NCI-H69 (cell line): ENCODE measurements at places on chromosomes 7 and 10.

DNA sequence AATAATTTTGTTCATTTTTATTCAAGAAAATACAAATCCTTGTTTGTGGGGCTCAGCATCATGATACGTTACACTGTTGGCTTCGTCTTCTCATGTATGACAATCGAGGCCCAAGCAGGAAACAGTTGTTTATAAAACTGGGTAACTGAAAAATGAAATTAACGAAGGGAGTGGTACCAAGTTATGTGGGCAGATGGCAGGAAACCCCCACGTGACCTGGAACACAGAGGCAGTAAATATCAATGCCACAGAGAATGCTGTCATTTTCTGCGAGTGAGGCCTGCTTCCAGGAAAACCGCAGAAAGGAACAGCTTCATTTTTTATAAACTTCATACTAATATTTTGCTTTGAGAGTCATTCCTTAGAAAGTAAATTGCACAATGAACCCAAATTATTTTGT lies 201.0 kb upstream of the ADARB2 start:
- DNase-seq: no peak

DNA sequence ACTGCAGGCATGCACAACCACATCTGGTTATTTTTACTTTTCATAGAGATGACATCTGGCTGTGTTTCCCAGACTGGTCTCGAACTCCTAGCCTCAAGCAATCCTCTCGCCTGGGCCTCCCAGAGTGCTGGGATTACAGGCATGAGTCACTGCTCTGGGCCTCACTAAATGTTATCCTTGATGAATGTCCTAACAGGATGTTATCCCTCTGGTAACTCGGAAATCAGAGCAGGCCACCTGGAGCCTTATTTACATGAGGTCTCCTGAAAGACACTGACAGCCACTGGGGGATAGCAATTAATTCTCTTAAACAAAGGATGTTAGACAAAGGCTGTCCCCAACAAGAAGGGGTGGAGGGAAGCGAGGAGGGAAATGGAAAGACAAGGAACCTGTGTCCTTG lies 4.5 kb upstream of the ZNF438 start:
- peak; percentile 1 for DNase-seq

GRCh38 chr7:101558742-101559325 lies 70.3 kb downstream of the MYL10 start:
- no peak for DNase-seq

- DNase-seq: no peak
These were observed 255.2 kb downstream of the ABCA13 start for GRCh38 chr7:48426331-48426965.

GRCh38 chr7:95141755-95142154 lies 182.6 kb downstream of the PON1 start:
- no peak for DNase-seq

GRCh38 chr10:105352827-105353226 lies 711.7 kb downstream of the SORCS3 start:
- no peak for DNase-seq

DNA sequence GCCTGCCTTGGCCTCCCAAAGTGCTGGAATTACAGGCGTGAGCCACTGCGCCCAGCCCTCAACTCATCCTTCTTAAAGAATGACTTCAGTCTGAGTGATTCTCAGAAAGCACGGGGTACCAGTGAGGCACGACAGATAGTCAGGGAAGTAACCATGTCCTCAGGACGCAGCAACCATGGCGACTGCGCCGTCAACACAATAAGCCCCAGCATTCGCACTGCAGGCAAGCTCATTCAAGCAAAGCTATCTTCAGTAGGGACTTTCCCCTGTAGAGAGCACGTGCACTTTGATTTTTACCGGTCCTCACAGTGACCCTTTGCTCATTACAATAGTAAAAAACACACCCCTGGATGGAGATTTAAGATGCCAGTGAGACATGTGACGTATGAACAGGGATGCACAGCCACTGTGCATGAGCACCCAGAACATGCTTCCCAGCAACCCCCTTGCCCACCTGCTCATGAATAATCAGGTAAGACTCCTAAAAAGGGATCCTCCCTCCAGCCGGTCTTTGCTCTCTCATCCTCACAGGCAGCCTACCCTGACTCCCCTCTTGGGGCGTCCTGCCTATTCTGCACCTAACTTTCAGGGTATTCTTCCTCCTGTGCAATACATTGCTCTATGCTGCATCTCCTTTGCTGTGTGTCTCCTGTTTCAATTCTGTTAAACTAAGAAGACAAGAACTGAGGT lies 9.1 kb downstream of the WDR86 start:
- DNase-seq: peak; percentile 36

DNA sequence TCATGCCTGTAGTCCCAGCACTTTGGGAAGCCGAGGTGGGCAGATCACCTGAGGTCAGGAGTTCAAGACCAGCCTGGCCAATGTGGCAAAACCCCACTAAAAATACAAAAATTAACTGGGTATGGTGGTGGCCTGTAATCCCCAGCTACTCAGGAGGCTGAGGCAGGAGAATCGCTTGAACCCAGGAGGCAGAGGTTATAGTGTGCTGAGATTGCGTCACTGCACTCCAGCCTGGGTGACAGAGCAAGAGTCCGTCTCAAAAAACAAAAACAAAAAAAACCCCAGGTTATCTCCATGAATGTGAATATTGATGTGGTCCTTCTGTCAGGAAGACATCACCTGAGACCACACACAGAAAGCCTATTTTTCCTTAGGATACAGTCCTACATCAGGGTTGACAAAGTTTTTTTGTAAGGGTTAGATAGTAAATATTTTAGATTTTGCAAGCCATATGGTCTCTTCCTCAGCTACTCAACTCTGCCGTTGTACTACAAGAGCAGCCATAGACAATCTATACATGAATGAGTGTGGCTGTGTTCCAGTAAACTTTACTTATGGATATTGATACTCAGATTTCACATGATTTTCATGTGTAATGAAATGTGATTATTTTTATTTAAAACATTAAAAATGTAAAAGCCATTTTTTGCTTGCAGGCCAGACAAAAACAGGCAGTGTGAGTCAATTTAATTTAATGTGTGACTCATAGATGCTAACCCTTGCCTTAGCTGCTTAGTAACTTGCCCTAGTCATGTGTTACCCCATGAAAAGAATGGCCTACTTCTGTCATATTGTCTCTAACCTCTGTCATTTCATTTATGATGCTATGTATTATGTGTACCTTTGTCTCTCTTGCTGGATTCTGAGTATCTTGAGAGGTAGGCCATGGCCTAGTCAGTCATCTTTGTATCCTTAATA lies 78.1 kb downstream of the TPST1 start:
- no peak for DNase-seq

- DNase-seq: peak; percentile 68
These were observed 56.0 kb downstream of the TACR2 start for GRCh38 chr10:69360485-69361302.

DNA sequence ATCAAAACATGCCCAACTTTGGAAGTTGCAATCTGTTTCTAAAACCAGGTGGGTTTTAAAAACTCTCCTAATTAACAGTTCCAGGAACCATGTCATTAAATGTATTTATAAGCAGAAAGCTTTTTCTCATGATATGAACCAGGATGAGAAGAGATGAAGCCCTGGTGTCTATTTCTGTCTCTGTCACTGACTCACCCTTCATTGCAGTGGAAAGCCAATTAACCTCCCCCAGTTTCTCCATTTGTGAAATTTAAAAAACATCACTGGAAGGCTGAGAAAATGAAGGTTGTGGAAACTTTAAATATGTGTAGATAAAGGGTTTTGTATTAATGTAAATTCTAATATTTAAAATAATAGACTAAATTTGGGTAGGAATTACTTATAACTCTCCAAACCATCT lies 1088.0 kb downstream of the SORCS1 start:
- no peak for DNase-seq

GRCh38 chr10:43237128-43237527 lies 29.7 kb downstream of the RASGEF1A start:
- no peak for DNase-seq

DNA sequence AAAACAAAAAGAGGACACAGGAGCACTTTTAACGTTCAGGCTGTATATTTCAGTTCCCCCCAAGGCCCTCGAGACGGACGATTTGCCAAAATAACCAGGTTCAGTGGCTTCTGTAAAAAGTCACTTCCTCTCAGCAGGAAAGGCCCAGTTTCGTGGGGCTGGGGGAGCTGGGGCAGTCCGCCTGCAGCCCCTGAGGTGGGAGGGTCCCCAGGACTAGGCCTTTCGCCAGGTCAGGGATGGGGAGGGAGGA lies 28.8 kb downstream of the WDR86 start:
- DNase-seq: no peak
